ENCODE measurements at places on chromosomes 3 and 15.

GRCh38 chr3:46938118-46938517 is 38.4 kb downstream of the CCDC12 start:
- DNase-seq = no peak

- DNase-seq = no peak
Measured at GRCh38 chr3:126194713-126195305, 14.4 kb upstream of the ALDH1L1 start.

GRCh38 chr15:87549296-87549695 is 707.2 kb downstream of the NTRK3 start:
- no peak for DNase-seq

- DNase-seq = no peak
Measured at GRCh38 chr3:33956206-33956605, 157.8 kb downstream of the PDCD6IP start.

DNA sequence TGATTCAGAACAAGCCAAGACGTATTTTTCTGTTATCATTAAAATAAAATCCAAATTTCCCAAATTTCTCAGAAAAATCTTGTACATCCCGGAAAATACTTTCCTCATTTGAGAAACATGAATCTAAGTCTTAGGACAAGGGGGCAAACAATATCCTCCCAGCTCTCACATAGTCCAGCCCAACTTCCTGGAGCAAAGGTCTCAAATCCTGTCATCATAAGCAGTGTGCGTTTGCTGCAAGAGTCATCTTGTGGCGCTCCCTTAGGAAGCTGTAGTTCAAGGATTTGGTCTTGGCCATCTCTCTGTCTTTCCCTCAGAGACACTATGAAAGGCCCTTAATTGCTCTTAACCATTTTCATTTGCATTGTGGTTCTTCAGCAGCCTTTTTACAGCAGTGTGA is 57.5 kb upstream of the GSK3B start:
- DNase-seq = no peak

DNA sequence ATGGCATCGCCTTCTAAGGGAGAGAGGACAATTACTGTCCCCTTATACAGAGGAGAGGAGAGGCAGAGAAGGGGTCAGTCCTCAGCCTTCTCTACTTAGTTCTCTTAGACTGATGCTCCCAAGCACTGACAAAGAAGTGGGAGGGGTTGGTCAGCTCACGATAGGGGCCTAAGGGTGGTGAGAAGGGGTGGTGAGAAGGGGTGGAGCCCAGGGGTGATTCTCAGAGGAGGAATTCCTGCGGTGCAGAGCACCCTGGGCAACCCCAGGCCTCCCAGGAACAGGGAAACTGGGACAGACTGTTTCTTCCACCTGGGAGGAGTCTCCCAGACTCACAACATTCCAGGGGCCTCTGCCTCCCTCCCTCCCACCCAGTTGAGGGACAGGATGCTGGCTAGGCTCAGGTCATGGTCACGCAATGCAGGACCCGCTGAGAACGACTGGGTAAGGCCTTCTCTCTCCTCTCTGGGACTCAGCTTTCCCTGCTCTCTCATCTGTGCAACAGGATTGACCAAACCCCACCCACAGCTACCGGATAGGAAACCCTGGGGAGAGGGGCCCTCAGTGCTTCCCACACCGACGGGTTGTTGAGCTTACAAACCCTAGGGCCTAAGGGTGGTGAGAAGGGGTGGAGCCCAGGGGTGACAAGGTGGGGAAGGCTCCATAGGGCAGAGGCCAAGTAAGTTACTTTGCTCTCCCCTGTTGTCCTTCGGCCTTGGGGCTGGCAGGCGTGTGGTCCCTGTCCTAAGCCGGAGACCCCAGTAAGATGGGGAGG is 1.5 kb downstream of the TPRA1 start:
- DNase-seq = no peak

DNA sequence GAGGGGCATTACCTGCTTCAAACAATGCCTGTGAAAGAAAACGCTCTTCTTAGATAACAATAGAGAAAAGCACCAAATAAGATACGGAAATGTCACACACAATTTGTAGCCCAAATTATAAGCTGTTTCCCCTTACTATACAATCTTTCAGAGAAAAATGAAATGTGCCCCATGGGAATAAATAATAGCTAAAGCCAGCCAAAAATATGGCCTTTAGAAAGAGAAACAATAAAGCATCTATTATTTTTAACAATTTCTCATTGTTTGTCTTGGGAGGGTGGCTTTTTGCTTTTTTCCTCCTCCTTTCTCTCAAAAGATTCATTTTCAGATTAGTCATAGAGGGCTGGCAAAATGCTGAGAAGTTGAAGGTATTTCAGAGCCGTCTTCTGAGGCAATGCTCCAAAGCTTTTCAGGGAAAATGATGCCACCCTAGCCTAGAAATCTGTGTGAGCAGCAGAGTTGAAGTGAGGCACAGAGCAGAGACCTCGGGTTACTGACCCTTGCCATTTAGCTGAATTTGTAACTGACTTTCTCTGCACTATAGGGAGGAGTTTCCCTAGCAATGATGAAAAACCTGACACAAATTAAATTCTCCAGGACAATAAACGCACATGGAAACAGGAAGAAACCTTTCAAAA is 86.3 kb upstream of the PRICKLE2 start:
- no peak for DNase-seq

- DNase-seq = no peak
Measured at GRCh38 chr15:96598514-96598913, 268.0 kb downstream of the NR2F2 start.

- DNase-seq = no peak
Measured at GRCh38 chr3:147449669-147450068, 40.5 kb downstream of the ZIC1 start.

DNA sequence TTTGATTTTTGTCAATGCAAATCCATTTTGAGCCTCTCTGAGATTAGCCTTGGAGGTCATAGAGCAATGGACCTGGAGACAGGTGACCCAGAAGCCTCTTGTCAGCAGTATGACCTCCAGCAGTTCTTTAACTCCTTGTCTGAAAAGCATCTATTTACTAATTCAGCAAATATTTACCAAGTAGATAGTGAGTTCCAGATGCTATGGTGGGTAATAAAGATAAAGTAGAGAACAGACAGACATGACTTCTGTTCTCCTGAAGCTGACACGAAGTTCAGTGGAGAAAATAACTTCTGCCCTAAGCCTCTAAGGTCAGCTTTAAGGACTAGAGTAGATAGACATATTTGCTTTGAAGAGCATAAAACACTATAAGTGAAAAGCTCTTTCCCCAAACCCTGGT is 26.6 kb downstream of the SEMA6D start:
- no peak for DNase-seq

DNA sequence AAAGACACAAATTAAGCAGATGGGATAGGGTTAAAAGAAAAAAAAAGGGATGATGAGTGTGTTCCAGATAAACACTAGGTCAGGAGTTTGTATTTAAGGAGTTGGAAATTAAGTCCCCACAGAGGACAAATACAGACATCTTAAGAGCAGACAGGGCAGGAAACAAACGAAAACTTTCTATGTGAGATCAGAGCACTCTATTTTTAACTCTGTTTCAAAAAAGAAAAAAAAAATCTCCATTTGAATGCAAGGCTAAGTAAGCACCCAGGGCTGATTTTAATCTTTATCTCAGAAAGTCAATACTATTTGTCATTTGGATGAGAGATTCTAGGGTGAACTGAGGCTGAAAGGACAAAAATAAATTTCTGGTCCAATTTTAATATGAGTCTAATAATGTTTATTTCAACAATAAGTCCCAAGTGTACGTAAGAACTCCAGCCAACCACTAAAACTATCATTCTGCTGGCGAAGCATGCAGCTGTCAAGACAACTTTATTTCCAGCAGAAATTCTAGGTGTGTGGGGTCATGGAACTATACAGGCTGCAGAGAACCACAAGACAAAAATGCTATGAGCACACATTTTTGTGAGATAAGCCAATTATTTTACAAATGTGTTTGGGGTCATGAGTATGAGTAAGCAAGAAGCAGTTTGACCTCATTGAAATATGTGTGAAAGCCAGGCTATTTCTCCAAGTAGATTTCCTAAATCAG is 186.1 kb downstream of the FMN1 start:
- DNase-seq = no peak

DNA sequence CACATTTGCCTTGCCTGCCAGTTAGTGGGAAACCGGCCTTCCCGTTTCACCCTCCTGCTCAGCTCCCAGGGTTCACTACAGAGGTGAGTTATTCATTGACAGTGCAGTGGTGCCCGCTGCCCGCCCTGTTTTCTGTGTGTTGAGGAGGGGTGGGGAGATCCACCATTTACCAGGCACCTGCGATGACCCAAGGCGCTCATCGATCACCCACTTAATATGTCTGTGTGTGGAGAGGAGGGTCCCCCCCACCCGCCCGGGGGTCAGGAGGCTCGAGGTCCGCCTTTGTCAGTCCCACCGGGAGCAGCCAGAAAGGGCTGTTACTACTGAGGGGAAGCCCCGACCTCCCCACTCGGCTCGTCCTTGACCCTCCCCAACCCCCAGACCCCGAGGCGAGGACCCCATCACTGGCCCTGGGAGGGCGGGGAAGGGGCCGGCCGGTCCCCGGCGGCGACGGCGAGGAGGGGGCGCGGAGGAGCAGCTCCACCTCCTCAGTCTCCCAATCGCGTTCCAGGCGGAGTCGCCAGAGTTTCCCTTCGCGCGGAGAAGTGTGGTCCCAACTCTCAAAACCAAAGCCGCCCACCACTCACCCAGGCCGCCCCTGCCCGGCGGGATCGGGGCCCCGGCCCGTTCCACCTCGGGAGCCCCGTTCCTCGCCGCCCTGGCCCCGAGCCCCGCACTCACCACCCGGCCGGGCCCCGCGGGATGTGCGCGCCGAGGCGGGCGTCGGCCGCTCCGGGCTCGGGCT is 1.1 kb downstream of the PLXNB1 start:
- no peak for DNase-seq
